ENCODE measurements at places on chromosomes 2 and 18. TPM values are rescaled to one million over a fixed set of nuclear protein-coding genes. Genes with fewer than 3 reads are reported as not detected.

- DNase-seq: peak; percentile 22
These were observed 144.9 kb downstream of the LTBP1 start for GRCh38 chr2:33091541-33092123.

- peak; percentile 47 for DNase-seq
These were observed 49.8 kb downstream of the SLC14A2 start for GRCh38 chr18:45664824-45665763.

Gene TRIB2
- total RNA-seq: 326 TPM

GRCh38 chr2:39119732-39120520 is 925 bp downstream of the SOS1 start:
- no peak for DNase-seq

- no peak for DNase-seq
These were observed 4.3 kb downstream of the AGPS start for GRCh38 chr2:177396703-177397460.

DNA sequence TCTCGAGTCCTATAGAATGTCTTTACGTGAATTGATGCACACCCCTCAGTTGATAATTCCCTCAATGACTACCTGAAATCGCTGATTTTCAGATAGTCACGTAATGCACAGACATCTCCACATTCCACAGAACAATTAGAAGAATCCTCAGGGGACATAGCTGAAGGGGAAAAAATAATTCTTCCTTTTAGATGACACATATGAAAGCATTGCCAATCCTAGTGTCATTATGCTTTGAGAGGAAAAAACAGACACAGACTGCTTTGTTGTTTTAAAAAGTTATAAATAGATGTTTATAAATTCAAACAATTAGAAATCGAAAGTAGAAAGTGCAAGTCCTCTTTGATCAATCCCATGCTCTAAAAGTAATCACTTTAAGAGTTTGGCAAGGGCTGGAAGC is 100.6 kb upstream of the FN1 start:
- DNase-seq: no peak

- DNase-seq: no peak
These were observed 180.9 kb upstream of the GALNT5 start for GRCh38 chr2:157076526-157077161.

DNA sequence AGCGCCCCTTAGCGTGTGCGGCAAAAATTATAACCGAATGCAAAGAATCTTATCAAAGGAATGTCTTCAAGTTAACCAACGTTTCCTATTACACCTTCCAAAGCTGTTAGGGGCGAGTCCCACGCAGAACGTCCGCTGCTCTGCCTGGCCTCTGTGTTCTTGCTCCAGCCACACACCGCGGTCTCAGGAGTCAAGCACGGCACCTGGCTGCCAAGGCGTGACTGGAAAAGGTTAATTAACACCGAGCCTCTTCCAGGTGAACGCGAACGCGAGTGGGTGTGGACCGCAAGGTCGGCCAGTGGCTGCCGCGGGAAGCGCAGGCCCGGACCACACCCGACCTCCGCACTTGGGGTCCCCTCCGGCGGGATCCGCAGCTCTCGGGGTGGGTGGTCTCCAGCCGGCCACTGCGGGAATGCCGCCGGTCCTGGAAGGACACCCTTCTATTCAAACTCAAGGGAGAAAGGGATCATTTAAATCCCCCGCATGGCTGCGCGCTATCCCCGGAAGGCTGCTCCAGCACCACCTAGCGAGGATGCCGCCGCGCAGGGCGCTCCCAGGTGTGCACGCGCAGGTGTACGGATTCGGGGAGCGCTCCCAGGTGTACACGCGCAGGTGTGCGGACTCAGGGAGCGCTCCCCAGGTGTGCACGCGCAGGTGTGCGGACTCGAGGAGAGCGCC is 830 bp downstream of the CYB5A start:
- DNase-seq: no peak

GRCh38 chr18:9087144-9087543 is 15.4 kb upstream of the NDUFV2 start:
- no peak for DNase-seq

Gene MPP4
- total RNA-seq: not detected

Gene CCDC141
- 1.7 TPM for total RNA-seq

Gene PRSS56
- total RNA-seq: not detected

Gene STPG4
- total RNA-seq: 2.6 TPM

DNA sequence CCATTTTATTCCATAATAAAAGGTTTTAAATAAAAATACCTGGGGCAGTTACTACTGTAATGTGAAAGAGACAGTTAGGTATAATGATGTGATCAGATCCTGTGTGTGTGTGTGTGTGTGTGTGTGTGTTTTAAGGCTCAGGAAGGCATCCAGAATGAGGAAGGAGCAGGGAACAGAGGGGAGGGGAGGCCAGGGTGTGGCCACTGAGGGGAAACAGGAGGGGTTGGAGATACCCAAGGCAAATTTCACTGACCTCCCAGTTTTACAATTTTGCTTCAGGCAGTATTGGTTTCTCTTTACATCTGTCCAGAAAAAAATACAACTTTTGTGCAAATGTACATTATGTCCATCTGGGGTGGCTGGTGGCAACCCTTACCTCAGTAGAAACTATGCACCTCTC is 163.5 kb upstream of the FBXO11 start:
- DNase-seq: no peak

DNA sequence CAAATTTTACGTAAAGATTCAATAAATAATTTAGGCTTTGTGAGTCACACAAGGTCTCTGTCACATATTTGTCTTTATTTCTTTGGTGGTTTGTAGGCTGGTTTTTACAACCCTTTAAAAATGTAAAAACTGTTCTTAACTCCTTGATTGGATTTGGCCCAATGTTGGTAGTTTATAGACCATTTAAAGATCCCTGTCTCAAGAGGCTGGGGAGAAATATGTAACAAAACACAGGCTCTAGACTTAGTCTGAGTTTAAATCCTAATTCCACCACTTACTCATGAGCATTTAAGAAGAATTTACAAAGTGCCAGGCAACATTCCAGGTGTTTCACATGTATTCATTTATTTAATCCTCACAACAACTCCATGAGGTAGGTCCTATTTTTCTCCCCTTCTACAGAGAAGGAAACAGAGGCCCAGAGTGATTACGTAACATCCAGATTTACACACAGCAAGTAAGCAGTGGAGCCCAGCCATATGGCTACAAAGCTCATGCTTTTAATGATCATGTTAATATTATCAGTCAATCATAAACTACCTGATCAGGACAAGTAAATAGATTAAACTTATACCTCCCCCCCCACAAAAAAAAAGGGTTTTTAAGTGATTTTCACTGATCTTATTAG is 416.6 kb upstream of the ACVR2A start:
- no peak for DNase-seq

- no peak for DNase-seq
These were observed 144.8 kb upstream of the IL1R2 start for GRCh38 chr2:101846973-101847372.

DNA sequence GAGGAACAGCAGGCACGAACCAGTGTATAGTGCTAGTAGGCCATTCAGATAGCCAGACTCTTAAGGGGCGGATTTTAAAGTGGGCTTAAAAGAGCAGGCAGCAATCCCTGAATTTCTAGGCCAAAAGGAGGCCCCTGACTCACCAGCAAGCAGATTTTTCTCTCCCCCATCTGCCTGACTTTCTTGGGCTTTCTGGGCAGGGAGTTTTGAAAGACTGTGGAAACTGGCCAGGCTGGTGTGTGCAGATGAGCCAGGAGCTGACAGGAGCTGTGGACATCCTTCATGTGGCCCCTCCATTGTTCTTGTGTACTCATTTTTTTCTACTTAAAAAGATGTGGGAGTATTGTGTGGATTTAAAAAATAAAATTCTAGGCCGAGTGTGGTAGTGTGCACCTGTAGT is 59.0 kb downstream of the GLI2 start:
- DNase-seq: no peak

DNA sequence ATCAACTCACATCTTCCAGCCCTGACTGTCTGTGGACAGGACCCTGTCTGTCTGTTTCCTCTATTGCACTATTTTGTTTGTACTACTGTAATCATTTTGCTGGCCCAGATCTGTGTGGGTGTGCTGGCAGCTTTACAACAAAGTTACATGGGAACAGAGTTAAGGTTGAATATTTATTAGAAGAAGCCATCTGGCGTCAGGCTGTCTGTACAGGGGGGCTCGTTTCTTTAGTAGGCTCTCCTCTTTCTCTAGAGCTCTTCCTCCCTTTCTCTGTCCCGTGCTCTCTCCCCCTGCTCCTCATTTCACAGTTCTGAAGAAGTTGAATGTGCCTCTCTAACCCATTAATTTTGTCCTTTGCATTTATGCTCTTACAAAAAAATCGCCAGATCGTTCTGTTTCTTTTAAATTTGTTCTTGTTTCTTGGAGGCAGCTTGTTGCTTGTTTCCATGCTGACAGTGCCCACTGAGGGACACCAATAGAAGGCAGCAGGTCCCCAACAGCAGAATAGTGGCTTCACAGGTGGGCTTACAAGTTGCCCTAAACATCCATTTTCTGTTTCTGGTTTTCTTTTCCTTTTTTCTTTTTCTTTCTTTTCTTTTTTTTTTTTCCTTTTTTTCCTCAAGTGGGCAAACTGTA is 315.2 kb upstream of the ZEB2 start:
- peak; percentile 41 for DNase-seq

DNA sequence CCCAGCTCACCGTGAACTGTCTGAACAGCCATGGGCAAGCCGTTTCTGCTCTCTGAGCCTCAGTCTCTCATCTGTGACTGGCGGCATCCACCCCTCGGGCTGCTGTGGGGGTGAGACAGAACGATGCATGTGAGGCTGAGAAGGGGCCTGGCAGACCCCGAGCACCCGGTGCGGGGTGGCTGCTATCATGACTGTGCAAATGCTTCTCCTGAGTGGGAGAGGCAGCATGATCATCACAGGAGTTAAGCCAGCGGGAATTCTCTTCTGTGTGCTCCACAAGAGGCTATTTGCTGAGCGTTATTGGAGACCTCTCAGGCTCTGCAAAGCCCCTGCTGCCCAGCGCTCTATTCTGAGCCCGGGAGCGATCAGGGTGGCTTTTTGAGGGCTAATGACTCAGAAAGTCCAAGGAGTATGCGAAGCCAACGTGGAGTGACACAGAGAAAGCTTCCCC is 45.8 kb upstream of the ID2 start:
- DNase-seq: no peak

Gene SERPINB13
- total RNA-seq: not detected

Gene ARHGAP28
- 3.6 TPM for total RNA-seq

Gene GPBAR1
- total RNA-seq: 21.1 TPM

- DNase-seq: no peak
These were observed 1739.1 kb upstream of the PIK3C3 start for GRCh38 chr18:40215979-40216378.

Gene PARD6G
- total RNA-seq: 10.7 TPM

Gene CYP27C1
- 0.42 TPM for total RNA-seq

DNA sequence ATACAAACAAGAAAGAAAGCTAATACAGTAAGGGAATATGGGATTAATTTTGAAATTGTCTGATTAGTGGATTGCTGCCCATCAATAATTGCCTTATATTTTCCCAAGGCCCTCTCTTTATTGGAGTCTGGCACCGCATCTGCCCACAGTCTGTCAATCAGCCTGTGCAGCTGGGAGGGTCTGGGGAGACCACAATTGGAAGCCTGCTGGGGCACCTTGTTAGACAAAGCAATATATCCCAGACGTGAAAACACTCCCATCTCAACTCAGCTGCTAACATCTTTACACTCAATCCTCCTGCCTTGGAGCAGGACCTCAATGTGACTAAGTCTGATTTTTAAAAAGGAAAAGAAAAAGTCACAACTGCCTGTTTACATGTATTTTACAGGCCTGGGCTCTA is 258.6 kb downstream of the SRBD1 start:
- no peak for DNase-seq

Gene DOK1
- total RNA-seq: 34.2 TPM
